Progenitor cell of endocrine pancreas (in vitro differentiated cells): ENCODE measurements at places on chromosomes 2 and 18. TPM values are rescaled to one million over a fixed set of nuclear protein-coding genes. Genes with fewer than 3 reads are reported as not detected.

DNA sequence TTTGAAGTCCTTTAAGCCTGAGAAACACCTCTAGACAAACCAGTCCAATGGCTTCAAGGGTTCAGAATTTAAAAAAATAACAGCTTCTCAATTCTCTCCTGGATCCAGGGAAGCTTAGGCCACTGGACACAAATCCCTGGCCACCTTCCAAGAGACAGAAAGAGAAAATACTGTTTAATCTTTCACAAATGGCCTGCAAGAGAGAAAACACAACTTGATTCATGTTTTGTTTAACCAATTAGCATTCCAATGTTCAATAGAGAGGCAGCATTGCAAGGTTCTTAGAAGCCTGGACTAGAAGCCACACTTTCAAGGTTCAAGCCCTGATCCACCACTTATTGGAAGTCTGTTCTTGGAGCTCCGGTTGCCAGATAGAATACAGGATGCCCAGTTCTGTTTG is 109.0 kb upstream of the PARD3B start:
- no peaks in the 10 kb centered on the region for H3K27me3 ChIP-seq
- no peak for DNase-seq
- no peak overlapping the region for H3K27ac ChIP-seq
- H3K36me3 ChIP-seq: peaks cover 5% of the 10 kb centered on the region
- H3K4me3 ChIP-seq: no peak overlapping the region

GRCh38 chr2:205740381-205740780 is 58.1 kb downstream of the NRP2 start:
- H3K27me3 ChIP-seq: no peaks in the 10 kb centered on the region
- no peak overlapping the region for H3K4me3 ChIP-seq
- H3K36me3 ChIP-seq: no peaks in the 10 kb centered on the region
- H3K4me1 ChIP-seq: peaks cover 5% of the 10 kb centered on the region

DNA sequence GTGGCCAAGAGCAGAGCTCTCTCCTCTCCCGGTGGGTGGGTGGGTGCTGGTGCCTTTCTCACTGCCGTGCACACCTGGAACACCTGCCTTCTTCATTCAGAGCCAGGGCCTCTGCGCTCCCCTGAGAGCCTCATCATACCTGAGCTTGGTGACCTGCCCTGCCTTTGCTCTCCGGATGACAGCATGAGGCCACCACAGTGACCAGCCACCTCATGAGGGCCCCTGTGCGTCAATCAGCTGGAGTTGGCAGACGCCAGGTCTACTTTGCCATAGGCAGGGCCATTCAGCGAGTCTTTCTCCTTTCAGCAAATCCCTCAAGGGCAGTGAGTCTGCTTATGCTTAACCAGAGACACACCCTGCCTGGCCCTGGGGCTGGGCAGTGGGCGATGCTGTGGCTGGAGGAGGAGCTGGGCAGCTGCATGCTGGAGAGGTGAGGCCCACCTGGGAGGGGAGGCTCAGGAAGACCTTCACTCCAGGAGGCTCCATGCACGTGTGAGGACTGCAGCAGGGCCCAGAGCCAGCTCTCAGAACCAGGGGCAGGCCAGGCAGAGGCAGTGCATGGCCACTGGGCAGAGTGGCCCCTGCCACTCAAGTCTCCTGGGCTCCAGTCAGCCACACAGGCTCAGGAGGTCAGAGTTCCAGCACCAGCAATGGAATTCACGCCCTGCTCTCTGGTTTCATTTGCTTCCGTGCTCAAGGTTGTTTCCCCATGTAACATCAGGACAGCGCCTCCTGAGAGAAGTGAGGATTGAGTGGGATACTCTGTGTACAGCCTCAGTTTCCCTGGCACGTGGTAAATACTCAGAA is 417.5 kb upstream of the MYT1L start:
- H3K4me1 ChIP-seq: peaks cover 3% of the 10 kb centered on the region
- peaks cover 3% of the 10 kb centered on the region for H3K27me3 ChIP-seq
- no peak overlapping the region for H3K27ac ChIP-seq
- no peak overlapping the region for H3K4me3 ChIP-seq

DNA sequence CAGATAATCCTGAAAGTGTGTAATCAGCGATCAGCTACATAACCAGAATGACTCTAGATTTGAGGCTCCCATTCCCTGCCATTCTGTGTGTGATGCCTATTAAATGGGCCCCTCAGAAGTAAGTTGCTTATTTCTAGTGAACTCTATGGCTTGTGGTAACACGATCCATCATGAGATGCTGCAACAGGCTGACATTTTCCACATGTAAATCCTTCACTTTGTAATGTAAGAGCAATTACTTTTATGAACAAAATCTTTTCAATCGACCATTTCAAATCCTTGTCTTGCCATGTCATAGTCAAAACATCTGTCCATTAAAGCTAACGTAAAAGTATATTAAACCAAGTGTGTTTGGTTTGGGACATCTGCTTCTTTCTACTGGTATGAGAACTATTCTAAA is 175.9 kb upstream of the ETAA1 start:
- H3K4me1 ChIP-seq: peaks cover 41% of the 10 kb centered on the region
- H3K4me3 ChIP-seq: no peak overlapping the region
- H3K27ac ChIP-seq: no peak overlapping the region
- DNase-seq: no peak
- H3K36me3 ChIP-seq: peaks cover 2% of the 10 kb centered on the region

- H3K27ac ChIP-seq: no peak overlapping the region
- DNase-seq: no peak
- no peak overlapping the region for H3K4me3 ChIP-seq
- no peaks in the 10 kb centered on the region for H3K4me1 ChIP-seq
- no peaks in the 10 kb centered on the region for H3K27me3 ChIP-seq
Observed at GRCh38 chr2:43572244-43572643, 23.6 kb downstream of the THADA start.

GRCh38 chr2:194166818-194167217 is 1490.2 kb upstream of the SLC39A10 start:
- H3K27me3 ChIP-seq: no peaks in the 10 kb centered on the region
- H3K4me1 ChIP-seq: no peaks in the 10 kb centered on the region
- H3K4me3 ChIP-seq: no peak overlapping the region
- no peak for DNase-seq
- H3K27ac ChIP-seq: no peak overlapping the region

DNA sequence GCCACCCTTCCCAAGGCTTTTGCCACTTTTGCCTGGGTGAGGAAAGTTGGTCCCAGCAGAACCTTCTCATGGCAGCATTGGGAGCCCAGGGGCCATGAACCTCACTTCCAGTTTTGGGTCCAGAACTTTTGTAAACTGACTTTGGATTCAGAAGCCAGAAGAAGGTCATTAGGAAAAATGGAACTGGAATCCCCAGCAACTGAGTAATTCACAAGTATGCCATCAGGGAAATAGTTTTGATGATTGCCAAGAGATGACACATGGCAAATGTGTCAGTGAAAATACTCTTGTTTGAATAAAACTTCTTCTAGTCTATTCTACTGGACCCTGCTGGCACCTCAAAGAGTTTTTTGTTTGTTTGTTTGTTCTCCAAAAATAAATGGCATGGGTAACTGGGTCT is 203.7 kb downstream of the SETBP1 start:
- H3K27ac ChIP-seq: no peak overlapping the region
- peaks cover 32% of the 10 kb centered on the region for H3K4me1 ChIP-seq
- no peak overlapping the region for H3K4me3 ChIP-seq
- no peak for DNase-seq
- H3K27me3 ChIP-seq: no peaks in the 10 kb centered on the region

DNA sequence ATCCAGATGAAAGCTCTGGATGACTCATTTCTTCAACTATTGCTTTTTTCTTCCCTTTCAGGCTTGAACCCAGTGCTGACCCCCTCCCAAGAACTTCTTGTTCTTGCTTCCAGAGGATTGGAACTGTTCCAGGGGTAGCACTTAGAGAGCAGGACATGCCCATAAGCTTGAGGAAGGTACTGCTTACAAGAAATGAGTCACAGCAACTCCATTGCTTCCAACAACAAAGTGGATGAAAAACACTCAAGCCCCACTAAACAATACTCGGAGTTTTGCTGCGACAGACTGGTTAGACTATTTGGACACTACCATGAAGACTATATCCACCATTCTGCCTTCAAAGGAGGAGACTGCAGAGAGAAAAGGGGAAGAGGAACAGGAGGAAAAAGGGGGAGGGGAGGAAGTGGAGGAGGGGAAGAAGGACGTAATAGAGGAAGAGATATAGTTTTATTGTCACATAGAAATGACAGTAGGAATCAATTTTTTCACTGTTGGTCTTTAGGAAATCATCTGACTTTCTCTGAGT is 1.6 kb upstream of the EPC2 start:
- H3K27ac ChIP-seq: no peak overlapping the region
- peaks cover 12% of the 10 kb centered on the region for H3K27me3 ChIP-seq
- peak overlapping the region; percentile 88 for H3K4me3 ChIP-seq
- peaks cover 8% of the 10 kb centered on the region for H3K4me1 ChIP-seq
- no peak for DNase-seq

GRCh38 chr2:222993920-222994650 is 57.9 kb upstream of the KCNE4 start:
- H3K4me3 ChIP-seq: no peak overlapping the region
- H3K27me3 ChIP-seq: no peaks in the 10 kb centered on the region
- H3K36me3 ChIP-seq: no peaks in the 10 kb centered on the region
- DNase-seq: no peak
- no peaks in the 10 kb centered on the region for H3K4me1 ChIP-seq

DNA sequence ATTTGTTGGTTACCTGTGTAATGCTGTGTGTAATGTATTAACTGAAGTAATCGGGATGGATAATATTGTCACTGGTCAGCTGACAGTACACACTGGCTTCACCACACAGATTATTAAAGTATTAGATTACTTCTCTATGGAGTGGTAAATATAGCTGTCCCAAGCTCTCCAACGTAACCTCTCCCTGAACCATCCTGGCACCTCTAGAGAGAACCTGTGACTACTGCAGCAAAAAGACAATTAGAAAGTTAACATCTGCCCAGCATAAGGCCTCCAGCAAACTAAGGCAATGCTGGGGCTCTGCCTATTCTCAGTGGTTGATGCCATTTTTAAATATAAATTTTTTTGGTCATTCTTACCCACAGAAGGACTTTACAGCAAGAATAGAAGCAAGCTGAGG is 351.3 kb downstream of the GPD2 start:
- H3K4me3 ChIP-seq: no peak overlapping the region
- H3K27me3 ChIP-seq: no peaks in the 10 kb centered on the region
- H3K4me1 ChIP-seq: no peaks in the 10 kb centered on the region
- H3K27ac ChIP-seq: no peak overlapping the region

- no peak overlapping the region for H3K4me3 ChIP-seq
- H3K27me3 ChIP-seq: peaks cover 12% of the 10 kb centered on the region
- H3K27ac ChIP-seq: no peak overlapping the region
- no peak for DNase-seq
- H3K36me3 ChIP-seq: peaks cover 2% of the 10 kb centered on the region
Observed at GRCh38 chr2:241566468-241566867, 7.9 kb downstream of the BOK start.

DNA sequence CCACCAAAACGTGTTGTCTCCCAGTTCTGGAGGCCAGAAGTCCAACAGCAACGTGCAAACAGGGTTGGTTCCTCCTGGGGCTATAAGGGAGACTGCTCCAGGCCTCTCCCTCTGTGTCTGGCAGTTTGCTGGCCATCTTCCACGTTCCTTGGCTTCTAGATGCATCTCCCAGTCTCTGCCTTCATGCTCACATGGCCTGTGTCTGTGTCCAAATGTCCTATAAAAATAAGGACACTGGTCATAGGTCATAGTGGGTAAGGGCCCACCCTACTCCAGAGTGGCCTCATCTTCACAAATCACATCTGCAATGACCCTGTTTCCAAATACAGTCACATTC is 69.4 kb upstream of the TAF1B start:
- peaks cover 10% of the 10 kb centered on the region for H3K27me3 ChIP-seq
- H3K27ac ChIP-seq: no peak overlapping the region
- H3K4me1 ChIP-seq: peaks cover 16% of the 10 kb centered on the region
- H3K4me3 ChIP-seq: no peak overlapping the region

DNA sequence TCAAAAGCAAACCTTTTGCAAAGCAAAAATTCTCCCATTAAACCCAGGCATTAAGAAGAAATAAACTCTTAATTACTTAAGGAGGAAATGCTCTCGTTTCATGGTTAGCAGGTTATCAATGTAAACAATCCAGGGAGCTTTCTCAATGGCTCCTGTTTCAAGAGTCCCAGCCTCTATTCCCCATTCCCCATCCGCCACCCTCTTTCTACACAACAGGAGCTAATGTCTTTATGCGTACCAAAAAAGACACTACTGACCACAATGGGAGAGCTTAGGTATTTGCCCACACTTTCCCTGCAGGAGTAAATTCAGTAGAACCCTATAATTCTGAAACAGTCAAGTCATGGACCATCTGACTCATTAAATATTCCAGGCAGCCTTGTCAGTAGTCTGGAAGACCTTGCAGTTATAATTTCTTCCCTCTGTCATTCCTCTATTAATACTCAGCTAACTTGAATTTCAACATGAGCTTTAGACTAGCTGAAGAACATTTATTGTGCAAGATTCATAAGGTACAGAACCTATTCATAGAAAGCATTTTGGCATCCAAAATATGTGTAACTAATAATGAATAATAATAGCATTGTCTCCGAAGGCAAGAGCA is 48.6 kb downstream of the SLC8A1 start:
- no peak overlapping the region for H3K27ac ChIP-seq
- no peak overlapping the region for H3K4me3 ChIP-seq
- DNase-seq: no peak
- peaks cover 4% of the 10 kb centered on the region for H3K4me1 ChIP-seq

GRCh38 chr2:145344076-145344724 is 824.3 kb upstream of the ZEB2 start:
- no peaks in the 10 kb centered on the region for H3K36me3 ChIP-seq
- H3K4me1 ChIP-seq: no peaks in the 10 kb centered on the region
- DNase-seq: no peak
- no peaks in the 10 kb centered on the region for H3K27me3 ChIP-seq
- no peak overlapping the region for H3K27ac ChIP-seq

- H3K27me3 ChIP-seq: no peaks in the 10 kb centered on the region
- H3K36me3 ChIP-seq: no peaks in the 10 kb centered on the region
- peaks cover 24% of the 10 kb centered on the region for H3K4me1 ChIP-seq
- no peak for DNase-seq
- H3K4me3 ChIP-seq: no peak overlapping the region
- peak overlapping the region; percentile 88 for H3K27ac ChIP-seq
Observed at GRCh38 chr2:200275295-200276013, 31.0 kb upstream of the SPATS2L start.

GRCh38 chr2:71559828-71560637 is 106.7 kb downstream of the DYSF start:
- H3K4me3 ChIP-seq: no peak overlapping the region
- peaks cover 30% of the 10 kb centered on the region for H3K4me1 ChIP-seq
- no peaks in the 10 kb centered on the region for H3K36me3 ChIP-seq

DNA sequence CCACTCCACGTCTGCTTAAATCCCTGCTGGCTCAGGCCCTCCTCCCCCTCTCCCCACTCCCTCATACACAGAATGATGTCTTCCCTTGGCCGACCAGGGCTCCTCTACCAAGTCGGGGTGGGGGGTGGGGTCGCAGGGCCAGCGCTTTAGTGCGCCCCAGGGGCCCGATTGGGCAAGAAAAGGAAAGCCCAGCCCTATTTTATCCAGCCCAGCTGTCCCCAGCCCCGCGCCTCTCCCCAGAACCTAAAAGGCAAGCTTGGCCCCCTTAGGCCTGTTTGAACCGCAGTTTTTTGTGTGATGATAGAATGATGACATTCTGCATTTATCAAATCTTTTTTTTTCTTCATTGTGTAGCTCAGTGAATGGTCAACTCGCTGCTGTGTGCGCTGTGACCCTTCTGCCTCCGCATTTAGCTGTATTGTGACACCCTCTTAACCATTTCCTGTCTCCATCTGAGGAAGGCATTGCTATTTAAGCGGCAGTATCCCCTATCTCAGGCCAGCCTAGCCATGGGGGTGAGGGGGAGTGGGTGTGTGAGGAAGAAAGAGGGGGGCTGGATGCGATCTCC is 231.4 kb downstream of the HAUS1 start:
- H3K27me3 ChIP-seq: peaks cover 24% of the 10 kb centered on the region
- H3K36me3 ChIP-seq: no peaks in the 10 kb centered on the region
- H3K4me1 ChIP-seq: peaks cover 66% of the 10 kb centered on the region

- DNase-seq: no peak
Observed at GRCh38 chr2:217182926-217183325, 323.1 kb upstream of the TNP1 start.

SLC5A7 gene
- 0.60 and 1.8 TPM in 2 replicates for total RNA-seq

HOXD12 gene
- not detected in 2 replicates for total RNA-seq

UGT1A3 gene
- not detected in 2 replicates for total RNA-seq

ABHD3 gene
- 19.8 and 21.1 TPM in 2 replicates for total RNA-seq

MC5R gene
- not detected in 2 replicates for total RNA-seq
